NCI-H1436 treated with DMSO at 0.1 percent for 48 hours (cell line): ENCODE measurements at places on chromosomes 5 and 9.

GRCh38 chr5:59234236-59234635 is 651.4 kb downstream of the RAB3C start:
- no peak for DNase-seq

DNA sequence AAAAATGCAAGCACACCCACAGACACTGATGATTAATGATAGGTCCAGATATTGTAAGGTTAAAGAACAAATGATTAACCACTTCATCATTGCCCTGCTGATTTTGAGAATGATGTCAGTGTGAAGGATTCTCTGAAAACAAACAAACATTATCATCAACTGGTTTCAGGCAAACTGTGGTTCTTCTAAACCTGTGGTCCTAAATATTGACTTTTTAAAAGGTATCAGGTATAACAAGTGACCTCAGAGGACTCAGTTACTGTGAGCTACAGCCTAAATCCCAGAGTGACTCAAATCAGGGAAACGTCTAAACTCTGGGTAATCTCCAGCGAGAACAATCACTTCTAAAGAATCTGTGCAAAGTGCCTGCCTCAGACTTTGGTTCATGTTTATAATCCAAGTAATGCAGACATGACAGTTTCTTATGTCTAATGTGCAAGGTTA is 172.3 kb upstream of the CDH6 start:
- no peak for DNase-seq

- DNase-seq: no peak
Measured at GRCh38 chr9:131732061-131732526, 7.8 kb downstream of the RAPGEF1 start.

GRCh38 chr9:119184265-119184936 is 184.8 kb downstream of the BRINP1 start:
- DNase-seq: no peak

GRCh38 chr5:139708434-139708861 is 60.3 kb downstream of the CXXC5 start:
- no peak for DNase-seq
